ENCODE measurements at places on chromosomes 6 and 20.

DNA sequence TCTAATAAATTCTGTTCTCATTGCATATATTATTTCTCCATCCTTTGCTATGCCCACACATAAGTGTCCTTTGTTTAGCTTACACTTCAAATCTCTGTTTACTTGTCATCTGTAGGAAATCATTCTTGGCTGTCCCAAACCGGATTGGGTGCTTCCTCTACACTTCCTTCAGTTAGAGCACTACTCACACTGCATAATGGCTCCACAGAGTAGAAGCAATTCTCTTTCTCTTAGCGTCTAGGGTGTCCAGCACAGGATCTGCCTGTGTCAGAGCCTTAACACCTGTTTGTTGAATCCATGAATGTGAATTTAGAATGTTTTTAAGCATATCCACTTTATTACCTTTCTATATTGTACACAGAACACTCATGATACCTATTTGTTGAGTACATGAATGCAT lies 87.0 kb upstream of the BMP2 start:
- DNase-seq = no peak

DNA sequence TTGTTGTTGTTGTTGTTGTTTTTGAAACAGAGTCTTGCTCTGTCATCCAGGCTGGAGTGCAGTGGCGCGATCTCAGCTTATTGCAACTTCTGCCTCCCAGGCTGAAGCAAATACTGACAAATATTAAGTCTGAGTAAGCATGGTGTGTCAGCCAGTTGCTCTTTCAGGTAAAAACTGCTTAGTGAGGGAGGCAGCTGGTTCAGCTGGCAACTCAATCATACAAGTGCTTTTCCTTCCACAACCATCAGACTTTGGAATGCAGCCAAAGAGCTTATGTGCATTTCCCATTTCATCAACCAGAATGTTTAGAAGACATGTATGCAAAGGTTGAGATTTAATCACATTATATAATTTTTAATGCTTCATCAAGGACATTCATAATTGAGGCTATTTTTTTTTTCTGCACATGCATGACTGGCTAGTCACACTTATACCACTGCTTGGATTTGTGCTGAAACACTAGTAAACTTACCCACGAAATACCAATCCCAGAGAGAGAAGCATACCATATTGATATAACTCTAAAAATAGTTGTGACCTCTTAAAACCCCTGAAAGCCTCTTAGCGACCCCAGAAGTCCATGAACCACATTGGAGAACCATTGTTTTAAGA lies 56.0 kb downstream of the CLIC5 start:
- DNase-seq = no peak

- DNase-seq = no peak
These were observed 1.2 kb upstream of the HDDC2 start for GRCh38 chr6:125302840-125303511.

DNA sequence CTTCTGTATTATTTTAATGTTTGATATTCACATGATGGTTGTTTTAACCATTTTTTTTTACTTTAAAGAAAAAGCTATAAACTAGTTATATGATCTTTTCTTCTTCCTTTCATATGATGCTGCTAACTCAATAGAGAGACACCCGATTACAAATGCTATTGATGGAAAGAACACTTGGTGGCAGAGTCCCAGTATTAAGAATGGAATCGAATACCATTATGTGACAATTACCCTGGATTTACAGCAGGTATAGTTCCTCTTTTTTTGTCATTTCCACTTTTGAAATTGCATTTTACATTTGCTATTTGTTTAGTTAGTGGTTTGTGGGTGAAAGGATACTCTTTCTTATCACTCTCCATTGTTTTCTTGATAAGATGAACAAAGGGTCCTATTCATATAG lies 176.7 kb downstream of the LAMA2 start:
- DNase-seq = no peak

DNA sequence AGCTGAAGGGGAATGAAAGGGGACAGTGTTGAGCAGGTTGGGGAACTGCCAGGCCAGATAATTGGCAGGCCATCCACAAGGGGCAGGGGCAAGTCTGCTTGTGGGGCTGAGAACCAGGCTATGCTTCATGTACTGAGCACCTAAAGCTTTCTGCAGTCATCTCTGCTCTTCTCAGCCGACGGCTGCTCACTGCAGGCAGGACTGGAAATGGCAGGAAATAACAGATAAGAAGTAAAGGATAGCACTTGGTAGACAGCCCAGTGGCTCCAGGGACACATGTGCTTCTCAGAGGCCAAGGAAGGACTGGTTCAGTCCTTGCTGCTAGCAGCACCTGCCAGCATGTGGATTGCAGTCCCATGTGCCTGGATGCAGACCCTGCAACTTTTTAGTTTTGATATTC lies 89.8 kb downstream of the CD164 start:
- DNase-seq = no peak

DNA sequence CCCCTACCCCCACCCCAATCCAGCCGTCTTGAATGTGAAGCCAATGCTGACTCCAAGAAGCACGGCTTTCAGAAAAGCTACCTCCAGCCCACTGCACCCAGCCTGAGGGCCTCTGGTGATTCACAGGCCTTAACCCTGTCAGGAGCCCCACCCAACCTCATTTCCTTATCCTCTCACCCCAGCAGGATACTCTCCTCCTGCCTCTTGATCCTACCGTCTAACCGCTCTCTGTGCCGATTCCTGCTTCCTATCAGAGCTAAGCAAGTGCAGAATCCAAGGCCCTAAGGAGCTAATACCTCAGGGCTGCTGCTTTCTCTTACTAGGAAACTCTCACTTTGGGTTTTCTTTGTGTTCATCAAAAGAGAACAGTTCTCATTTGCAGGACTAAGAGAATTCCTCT lies 47.2 kb downstream of the TRERF1 start:
- no peak for DNase-seq

- DNase-seq = no peak
These were observed 91.7 kb upstream of the B3GAT2 start for GRCh38 chr6:71048320-71049164.

- DNase-seq = no peak
These were observed 60.3 kb downstream of the BMP6 start for GRCh38 chr6:7786214-7786661.

DNA sequence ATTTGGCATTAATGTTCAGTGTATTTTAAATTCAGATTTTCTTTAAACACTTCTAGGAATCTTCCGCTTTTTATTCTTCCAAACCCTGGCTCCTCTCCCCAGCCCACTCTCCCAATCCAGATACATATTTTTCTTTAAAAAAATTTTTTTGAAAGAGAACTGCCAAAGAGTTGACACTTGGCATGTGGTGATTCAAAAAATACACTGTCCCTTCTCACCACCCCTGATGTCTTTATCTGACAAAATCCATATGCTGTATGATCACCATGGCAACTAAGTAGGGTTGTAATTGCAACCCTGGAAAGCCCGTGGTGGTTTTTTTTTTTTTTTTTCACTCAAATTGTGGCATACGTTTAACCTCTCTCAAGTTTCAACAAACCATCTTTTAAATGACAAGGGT lies 355.8 kb upstream of the SASH1 start:
- no peak for DNase-seq

DNA sequence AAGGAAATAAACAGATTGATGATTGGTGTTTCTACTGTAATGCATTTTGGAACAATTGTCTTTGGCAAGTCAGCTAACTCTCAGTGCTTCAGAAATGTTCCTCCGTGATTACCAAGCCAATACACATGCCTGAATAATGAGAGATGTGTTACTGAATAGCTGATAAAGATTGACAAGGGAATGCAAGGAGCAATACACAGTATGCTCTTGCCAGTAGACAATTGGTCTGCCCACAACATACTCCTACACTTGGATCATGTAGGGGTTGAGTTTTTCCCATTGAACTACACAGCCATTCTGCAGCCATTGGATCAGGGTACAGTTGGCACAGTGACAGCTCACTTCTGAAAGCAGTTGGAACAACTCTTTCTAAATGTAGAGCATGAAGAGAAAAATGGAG lies 5.6 kb upstream of the GJB7 start:
- no peak for DNase-seq

GRCh38 chr20:13684566-13685222 lies 46.0 kb upstream of the TASP1 start:
- no peak for DNase-seq

GRCh38 chr20:7858734-7859250 lies 81.5 kb downstream of the HAO1 start:
- DNase-seq = no peak

- DNase-seq = no peak
These were observed 10.2 kb downstream of the PLCB4 start for GRCh38 chr20:9078826-9079731.

- no peak for DNase-seq
These were observed 79.4 kb downstream of the IYD start for GRCh38 chr6:150448221-150448620.

GRCh38 chr20:40883097-40883496 lies 145.5 kb upstream of the TOP1 start:
- DNase-seq = no peak

GRCh38 chr20:38828514-38829295 lies 23.2 kb downstream of the PPP1R16B start:
- DNase-seq = no peak

DNA sequence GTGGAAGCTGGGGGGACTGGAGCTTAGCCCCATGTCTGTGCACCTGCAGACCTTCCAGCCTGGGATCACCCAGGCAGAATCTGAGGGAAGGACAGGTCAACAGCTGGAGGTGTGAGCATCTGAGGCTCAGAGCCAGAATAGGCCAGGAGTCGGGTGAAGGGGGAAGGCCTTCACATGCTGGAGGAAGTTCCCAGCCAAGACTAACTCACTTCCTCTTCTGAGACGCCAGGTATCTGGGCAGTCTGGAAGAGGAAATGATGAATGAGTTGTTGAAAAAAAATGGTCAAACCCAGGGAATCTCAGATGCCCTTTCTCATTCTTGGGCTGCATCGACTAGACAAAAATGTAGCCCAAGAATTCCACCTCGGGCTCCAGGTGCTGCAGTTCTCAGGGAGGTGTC lies 73.6 kb upstream of the TIAM2 start:
- no peak for DNase-seq

GRCh38 chr6:102085257-102085656 lies 691.7 kb downstream of the GRIK2 start:
- DNase-seq = no peak

DNA sequence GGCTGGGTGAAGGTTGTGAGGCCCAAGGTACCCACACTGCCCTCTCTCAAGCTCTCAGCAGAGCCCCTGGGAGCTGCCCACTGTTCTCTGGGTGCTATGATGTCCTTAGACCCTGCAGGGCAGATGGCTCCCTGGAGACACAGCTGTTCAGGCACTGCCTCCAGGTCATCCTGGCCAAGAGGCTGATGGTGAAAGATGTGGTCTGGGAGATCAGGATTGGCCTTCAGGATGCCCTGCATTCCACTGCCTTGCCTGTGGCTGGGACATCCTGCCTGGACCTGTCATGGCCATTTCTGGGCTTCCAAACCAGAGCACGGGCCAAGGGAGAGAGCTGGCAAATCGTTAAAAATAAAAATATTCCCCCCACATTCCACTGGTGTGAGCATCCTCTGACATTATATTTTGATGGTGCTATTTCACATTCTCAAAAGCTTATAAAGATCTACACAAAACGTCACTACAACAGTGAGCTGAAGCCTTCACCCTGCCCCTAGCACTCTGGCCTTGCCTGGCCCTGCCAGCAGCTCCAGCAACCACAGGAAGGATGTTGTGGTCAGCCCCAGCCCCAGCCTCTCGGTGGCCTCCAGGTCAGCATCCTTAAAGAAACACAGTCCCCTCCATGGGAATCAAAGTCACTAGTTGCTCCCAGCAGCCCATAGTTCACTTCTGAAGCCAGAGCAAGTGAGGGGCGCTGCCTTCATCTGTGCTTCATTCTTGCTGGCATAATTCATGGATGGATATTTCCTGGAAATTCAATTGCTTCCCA lies 13.5 kb upstream of the KCNK16 start:
- DNase-seq = no peak

DNA sequence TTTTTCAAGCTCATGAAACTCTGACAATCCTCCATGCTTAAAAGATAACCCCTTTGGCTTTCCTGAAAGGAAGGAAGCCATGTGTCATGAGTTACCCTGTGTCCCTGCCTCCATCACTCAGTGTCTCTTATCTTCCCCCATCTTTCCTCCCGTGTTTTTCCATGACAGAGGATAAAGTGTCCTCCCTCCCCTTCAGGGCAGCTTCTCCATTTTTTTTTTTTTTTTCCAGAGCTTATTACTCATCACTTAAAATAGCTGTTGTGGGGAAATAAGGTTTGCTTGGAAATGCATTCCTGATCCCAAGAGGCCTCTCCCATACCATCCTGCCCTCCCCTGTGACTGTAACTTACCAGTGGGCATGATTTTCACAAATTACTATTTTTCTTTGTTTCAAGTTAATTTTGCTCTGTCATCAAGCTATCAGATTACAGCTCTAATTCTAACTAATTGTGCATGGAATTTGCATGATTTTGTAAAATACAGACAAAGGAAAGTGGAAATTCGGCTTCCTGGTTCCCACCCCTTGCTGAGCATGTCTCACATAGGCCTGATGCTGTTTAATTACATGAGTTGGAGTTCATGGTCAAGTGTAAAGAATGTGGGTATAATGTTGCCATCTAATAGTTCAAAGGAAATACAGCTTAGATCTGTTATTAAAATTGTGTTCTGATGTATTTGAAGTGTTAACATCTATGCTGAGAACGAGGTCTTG lies 614.5 kb upstream of the FLRT3 start:
- DNase-seq = no peak

All from stimulated activated CD4-positive, alpha-beta T cell treated with anti-CD3 and anti-CD28 coated beads, Interleukin-1b, Interleukin-23, amount 100 ng/mL, for 1 hour (primary cell).